ENCODE measurements at places on chromosomes 7 and 10.

- peak; percentile 10 for DNase-seq
These were observed 53.1 kb downstream of the TEX36 start for GRCh38 chr10:125629758-125630376.

DNA sequence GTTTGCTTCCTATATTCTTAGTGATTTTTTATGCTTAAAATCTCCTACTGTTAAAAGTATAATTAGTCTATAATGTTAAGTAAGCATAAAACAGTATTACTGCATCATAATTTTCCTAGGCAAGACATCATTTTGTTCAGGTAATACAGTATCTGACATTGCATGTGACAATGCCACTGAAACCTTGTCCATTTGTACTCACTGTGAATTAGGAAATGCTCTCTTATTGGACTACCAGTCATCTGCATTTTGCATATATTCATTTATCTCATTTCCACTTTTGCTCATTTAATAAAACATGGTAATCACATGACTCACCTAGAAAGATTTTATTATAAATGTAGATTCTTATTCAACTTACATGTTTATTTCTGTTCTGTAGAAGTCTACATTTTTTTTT lies 379.1 kb downstream of the ETV1 start:
- DNase-seq, result no peak

DNA sequence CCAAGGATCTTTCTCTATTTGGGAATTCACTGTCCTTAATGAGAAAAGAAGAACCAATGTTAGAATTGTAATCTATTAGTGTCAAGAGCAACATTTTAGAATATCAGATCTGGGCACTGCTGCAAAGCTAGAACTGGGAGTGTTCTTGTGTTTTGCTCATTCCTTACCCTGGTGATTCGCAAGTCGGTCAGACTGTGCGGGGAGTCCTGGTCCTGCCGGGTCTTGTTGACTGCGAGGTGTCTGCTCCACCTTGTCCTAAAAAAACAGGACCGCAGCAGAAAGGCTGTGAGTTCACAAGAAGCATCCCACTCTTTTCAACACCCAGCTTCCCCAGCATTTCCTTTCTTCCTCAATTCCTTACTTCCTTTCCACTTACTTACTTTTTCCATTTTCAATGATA lies 79.0 kb downstream of the GRB10 start:
- no peak for DNase-seq

DNA sequence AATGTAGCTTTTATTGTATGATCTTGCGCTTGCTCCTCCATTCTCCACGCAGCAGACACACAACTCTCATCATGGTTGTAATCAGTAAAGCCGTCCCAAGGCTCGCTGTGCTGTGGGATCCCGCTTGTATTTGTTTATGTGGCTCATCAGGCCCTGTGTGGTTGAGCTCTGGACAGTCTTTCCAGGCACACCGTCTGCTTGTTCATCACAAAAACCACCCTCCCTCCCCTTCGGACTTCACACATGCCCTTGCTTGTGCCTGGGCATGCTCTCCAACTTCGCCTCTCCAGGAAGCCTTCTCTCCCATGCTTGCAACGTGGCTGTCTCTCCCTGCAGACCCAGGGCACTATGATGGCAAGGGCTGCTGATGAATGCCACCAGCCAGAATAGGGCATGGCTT lies 62.4 kb downstream of the HK1 start:
- no peak for DNase-seq

GRCh38 chr10:30052062-30052461 lies 7.3 kb downstream of the JCAD start:
- DNase-seq, result no peak

- no peak for DNase-seq
These were observed 47.5 kb downstream of the CTBP2 start for GRCh38 chr10:125112697-125113494.

GRCh38 chr10:95793401-95794045 lies 37.6 kb downstream of the ENTPD1 start:
- no peak for DNase-seq

GRCh38 chr10:123841560-123841959 lies 50.0 kb downstream of the CPXM2 start:
- no peak for DNase-seq

DNA sequence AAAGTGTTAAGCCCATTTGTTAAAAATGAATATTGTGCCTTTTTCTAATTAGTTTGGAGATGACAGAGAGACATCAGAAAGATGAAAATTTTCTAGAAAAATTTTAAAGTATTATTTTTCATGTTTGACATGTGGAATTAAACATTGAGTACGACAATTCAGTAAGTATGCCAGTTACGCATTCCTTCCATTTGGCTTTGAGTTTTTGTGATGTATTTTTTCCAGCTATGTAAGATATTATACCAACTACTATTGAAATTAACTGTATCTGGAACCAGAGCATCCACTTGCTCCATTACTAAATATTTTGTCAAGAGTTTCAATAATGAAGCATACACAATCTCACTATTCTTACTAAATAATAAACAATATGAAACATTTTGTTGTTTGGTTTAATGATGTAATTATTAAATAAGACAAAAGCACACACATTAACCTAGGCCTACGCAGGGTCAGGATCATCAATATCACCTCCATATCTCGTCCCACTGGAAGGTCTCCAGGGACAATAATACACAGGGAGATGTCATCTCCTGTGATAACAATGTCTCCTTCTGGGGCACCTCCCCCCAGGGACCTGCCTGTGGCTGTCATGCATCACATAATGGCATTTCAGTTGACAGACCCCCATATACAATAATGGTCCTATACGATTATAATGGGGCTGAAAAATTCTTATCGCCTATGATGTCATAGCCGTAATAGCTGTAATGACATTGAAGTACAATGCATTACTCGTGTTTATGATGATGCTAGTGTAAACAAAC lies 274.1 kb downstream of the REEP3 start:
- DNase-seq, result no peak
